WTC11 (cell line): ENCODE measurements at places on chromosomes 16 and 17.

DNA sequence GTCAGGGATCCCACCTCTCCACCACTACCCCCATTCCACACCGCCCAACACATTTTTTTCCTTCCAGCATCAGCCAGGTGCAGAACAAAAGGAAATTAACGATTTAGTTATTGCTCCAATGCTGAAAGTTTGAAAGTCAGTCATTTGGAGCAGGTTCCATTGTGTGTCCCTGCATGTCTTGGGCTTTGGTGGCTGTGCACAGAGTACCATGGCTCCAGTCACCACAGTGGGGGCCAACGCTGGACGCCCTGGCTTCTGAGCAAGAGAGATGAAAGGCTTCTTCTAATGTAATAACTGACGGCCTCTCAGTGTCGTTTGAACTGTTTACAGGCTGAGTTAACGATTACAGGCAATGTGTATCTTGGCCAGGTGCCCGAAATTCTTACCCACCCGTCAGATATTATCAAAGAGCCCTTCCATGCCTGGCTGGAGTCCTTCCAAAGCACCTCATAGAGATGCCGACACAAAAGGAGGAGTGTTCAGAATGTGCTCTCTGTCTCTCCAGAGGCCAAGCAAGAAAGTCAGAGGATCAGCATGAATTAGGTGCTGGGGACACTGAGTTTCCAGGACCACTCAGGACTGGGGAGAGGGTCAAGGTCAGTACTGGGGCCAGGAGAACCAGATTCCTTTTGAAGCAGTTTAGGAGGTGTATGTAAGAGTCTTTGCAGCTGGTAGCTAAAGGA lies 25.9 kb downstream of the RNF43 start:
- peaks cover 49% of the 10 kb centered on the region for H3K4me1 ChIP-seq
- H3K36me3 ChIP-seq: no peaks in the 10 kb centered on the region
- H3K27me3 ChIP-seq: peaks cover 42% of the 10 kb centered on the region
- H3K27ac ChIP-seq: no peak overlapping the region
- DNase-seq: no peak

DNA sequence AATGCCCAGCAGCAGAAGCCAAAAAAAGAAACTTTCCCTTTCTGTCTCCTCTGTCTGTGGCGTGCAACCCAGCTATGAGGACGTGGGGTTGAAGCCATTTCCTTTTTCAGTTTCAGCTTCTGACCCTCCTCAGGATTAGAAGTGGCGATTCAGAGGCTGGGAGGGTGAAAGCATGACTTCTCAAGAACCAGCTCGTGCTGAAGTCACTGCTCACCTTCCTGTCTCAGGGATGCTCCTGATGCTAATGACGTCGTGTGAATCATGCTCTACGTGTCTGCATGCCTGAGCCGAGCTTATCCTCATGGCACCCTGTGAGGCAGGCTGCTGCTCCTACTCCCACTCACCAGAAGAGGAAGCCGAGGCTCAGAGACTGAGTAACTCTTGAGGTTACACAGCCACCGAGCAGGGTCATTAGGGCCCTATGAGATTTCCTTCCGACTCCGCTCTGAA lies 5.7 kb upstream of the LPO start:
- no peak overlapping the region for H3K27ac ChIP-seq
- H3K4me1 ChIP-seq: peaks cover 11% of the 10 kb centered on the region
- H3K27me3 ChIP-seq: peaks cover 72% of the 10 kb centered on the region
- H3K4me3 ChIP-seq: no peak overlapping the region

GRCh38 chr16:73616166-73616753 lies 568.3 kb upstream of the ZFHX3 start:
- H3K36me3 ChIP-seq: no peaks in the 10 kb centered on the region
- no peak for DNase-seq
- no peaks in the 10 kb centered on the region for H3K27me3 ChIP-seq
- peaks cover 35% of the 10 kb centered on the region for H3K4me1 ChIP-seq
- H3K27ac ChIP-seq: no peak overlapping the region

GRCh38 chr17:46958041-46958591 lies 20.9 kb downstream of the RPRML start:
- no peak overlapping the region for H3K4me3 ChIP-seq
- no peak for DNase-seq

DNA sequence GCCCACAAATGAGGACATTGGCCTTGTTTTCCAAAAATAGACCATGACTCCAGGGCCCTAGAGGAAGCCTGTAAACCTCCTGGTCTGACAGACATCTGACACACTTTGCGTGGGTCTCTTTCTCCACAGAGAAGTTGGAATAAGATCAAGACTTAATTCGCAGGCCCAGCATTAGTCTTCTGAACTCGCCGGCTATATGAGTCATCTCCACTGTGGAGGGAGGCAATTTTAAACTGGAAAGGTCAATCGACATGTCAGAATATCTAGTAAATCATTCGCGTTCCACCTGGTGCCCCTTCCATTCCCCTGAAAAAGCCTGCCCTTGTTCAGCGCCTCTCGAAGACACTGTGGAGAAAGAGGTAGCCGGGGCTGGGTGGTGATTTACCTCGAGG lies 140.1 kb downstream of the CLEC16A start:
- no peak for DNase-seq
- peaks cover 8% of the 10 kb centered on the region for H3K4me1 ChIP-seq
- H3K27me3 ChIP-seq: no peaks in the 10 kb centered on the region
- H3K36me3 ChIP-seq: no peaks in the 10 kb centered on the region
- H3K4me3 ChIP-seq: no peak overlapping the region

- H3K4me1 ChIP-seq: peaks cover 7% of the 10 kb centered on the region; the same call in 1 of the 2 replicates
- H3K4me3 ChIP-seq: peak overlapping the region; percentile 95
- no peaks in the 10 kb centered on the region; the same call in 1 of the 2 replicates for H3K27me3 ChIP-seq
- peak overlapping the region; percentile 65 for H3K27ac ChIP-seq
These were observed 422 bp downstream of the UQCC4 start for GRCh38 chr16:1420111-1420539.

DNA sequence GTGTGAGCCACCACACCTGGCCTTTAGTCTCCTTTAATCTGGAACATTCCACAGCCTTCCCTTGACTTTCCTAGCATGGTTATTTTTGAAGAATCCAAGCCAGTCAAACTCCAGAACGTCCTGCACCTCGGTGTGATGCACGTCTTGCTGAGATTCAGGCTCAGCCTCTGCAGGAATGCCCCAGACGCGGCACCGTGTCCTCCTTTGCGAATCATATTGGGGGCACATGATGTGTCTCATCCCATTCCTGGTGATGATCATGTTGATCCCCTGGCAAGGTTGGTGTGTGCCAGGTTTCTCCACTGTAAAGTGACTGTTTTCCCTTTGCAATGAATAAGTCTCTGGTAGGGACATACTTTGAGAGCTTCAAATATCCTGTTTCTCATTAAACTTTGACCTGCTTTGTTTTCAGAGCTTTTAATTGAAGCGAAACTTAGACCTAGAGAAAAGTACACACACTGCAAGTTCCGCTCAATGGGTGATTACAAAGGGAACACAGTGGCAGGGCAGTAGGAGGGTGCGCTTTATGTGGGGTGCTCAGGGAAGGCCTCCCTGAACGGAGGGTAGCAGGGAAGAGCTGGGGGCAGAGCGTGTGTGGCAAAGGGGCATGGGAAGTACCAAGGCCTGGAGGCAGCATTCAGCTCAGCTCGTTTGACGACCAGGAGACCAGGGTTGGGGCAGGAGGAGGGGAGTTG lies 9.6 kb upstream of the ATP2C2 start:
- no peaks in the 10 kb centered on the region for H3K27me3 ChIP-seq
- H3K36me3 ChIP-seq: no peaks in the 10 kb centered on the region
- H3K4me3 ChIP-seq: no peak overlapping the region
- peaks cover 14% of the 10 kb centered on the region for H3K4me1 ChIP-seq
- no peak for DNase-seq

GRCh38 chr17:72176516-72176851 lies 55.7 kb downstream of the SOX9 start:
- no peak overlapping the region for H3K27ac ChIP-seq
- H3K27me3 ChIP-seq: no peaks in the 10 kb centered on the region; the same call in none of the 2 replicates
- no peak overlapping the region for H3K4me3 ChIP-seq
- no peaks in the 10 kb centered on the region for H3K36me3 ChIP-seq

GRCh38 chr16:22313876-22314470 lies 16.8 kb downstream of the POLR3E start:
- H3K27ac ChIP-seq: no peak overlapping the region
- no peaks in the 10 kb centered on the region for H3K4me1 ChIP-seq
- peaks cover 61% of the 10 kb centered on the region for H3K36me3 ChIP-seq
- DNase-seq: no peak
- H3K27me3 ChIP-seq: no peaks in the 10 kb centered on the region
- no peak overlapping the region for H3K4me3 ChIP-seq

- H3K36me3 ChIP-seq: no peaks in the 10 kb centered on the region
- DNase-seq: no peak
- no peaks in the 10 kb centered on the region for H3K4me1 ChIP-seq
- H3K27me3 ChIP-seq: no peaks in the 10 kb centered on the region
- no peak overlapping the region for H3K4me3 ChIP-seq
- H3K27ac ChIP-seq: no peak overlapping the region
These were observed 7.6 kb downstream of the ADCY7 start for GRCh38 chr16:50273888-50274325.

DNA sequence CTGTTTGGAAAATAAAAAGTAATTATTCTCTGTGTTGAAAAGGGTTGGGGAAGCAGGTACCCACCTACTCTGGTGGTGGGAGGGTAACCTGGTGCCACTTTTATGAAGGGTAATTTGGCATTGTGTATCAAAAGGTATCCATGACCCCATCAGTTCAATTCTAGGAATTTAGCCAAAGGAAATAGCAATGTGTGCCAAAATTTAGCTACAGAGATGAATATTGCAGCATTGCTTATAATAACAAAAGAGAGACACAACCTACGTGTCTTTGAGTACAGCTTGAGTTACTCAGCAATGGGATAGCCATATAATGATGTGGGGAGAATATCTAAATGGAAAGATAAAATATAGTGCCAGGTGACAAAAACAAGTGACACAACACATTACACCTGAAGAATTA lies 170.7 kb downstream of the NTN1 start:
- H3K27ac ChIP-seq: no peak overlapping the region
- H3K4me1 ChIP-seq: peaks cover 14% of the 10 kb centered on the region
- DNase-seq: no peak
- no peaks in the 10 kb centered on the region for H3K36me3 ChIP-seq
- no peak overlapping the region for H3K4me3 ChIP-seq

DNA sequence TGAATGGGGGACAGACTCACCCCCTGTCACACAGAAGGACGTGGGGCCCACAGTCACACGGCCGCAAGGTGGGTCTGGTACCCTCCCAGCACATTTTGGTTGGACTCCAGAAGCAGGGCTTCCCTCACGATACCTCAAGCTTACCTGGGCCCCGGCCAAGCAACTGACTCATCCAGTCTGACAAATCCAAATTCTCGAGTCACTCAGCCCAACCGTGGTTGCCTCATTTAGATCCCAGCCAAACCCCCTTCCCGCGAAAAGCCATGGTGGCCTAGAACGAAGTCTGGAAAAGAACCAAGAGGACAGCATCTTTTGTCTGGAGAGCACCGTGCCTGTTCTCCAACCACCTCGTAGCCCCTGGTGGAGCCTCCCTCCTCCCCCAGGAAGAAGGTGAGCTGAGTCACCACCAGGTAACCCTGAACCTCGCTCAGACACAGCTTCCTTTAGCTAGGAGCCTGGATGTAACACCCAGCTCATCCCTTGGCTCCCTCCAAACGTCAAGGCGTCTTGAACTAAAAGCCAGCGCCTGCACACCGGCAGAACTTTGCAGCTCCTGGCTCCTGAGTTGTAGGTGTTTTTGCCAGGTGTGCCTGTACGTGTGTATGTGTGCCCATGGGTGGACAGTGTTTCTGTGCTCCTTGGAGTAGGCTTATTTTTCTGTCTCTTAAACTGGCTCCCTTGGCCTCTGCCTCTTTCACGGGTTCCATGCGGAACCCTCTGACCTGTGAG lies 78.9 kb downstream of the CMIP start:
- DNase-seq: no peak
- no peaks in the 10 kb centered on the region for H3K27me3 ChIP-seq
- H3K4me3 ChIP-seq: no peak overlapping the region
- H3K36me3 ChIP-seq: peaks cover 17% of the 10 kb centered on the region

DNA sequence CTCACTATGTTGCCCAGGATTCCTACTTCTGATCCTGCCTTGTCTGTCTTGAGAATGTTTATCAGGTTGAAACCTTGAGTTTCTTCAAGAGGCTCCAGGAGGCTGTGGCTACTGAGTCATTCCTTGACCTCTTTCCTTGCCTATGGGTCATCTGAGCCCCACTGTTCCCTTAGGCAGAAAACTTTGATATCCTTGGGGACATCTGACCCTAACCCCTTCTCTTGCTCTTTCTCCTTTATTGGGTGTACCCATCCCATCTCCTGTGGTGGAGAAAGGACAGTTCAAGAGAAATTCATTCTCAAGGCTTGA lies 12.5 kb downstream of the ARL4D start:
- H3K27ac ChIP-seq: no peak overlapping the region
- no peak overlapping the region for H3K4me3 ChIP-seq
- H3K36me3 ChIP-seq: no peaks in the 10 kb centered on the region
- H3K27me3 ChIP-seq: no peaks in the 10 kb centered on the region

- DNase-seq: no peak
- peaks cover 3% of the 10 kb centered on the region for H3K27me3 ChIP-seq
- no peak overlapping the region for H3K27ac ChIP-seq
- H3K36me3 ChIP-seq: no peaks in the 10 kb centered on the region
- H3K4me3 ChIP-seq: no peak overlapping the region
- H3K4me1 ChIP-seq: peaks cover 14% of the 10 kb centered on the region
These were observed 74.2 kb upstream of the CCL1 start for GRCh38 chr17:34437188-34437587.

DNA sequence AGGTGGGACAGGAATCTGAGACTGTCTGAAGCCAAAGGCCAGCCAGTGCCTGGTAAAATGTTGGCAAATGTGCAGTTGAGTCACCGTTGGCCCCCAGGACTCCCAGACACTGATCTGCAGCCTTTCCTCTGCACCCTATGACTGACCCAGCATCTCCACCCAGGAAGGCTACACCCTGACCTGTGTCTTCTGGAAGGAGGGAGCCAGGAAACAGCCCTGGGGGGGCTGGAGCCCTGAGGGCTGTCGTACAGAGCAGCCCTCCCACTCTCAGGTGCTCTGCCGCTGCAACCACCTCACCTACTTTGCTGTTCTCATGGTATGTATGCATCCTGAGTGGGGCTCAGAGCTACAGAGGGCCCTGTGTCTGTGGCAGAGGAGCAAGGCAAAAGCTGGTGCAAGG lies 24.0 kb downstream of the ADGRG5 start:
- peaks cover 32% of the 10 kb centered on the region for H3K36me3 ChIP-seq
- H3K4me1 ChIP-seq: no peaks in the 10 kb centered on the region
- H3K4me3 ChIP-seq: no peak overlapping the region
- H3K27ac ChIP-seq: no peak overlapping the region
- no peak for DNase-seq
- H3K27me3 ChIP-seq: peaks cover 6% of the 10 kb centered on the region

GRCh38 chr16:57993897-57994296 lies 6.6 kb downstream of the ZNF319 start:
- no peak for DNase-seq
- no peak overlapping the region for H3K4me3 ChIP-seq
- H3K27ac ChIP-seq: no peak overlapping the region
- H3K36me3 ChIP-seq: peaks cover 4% of the 10 kb centered on the region; the same call in 1 of the 2 replicates
- peaks cover 20% of the 10 kb centered on the region for H3K4me1 ChIP-seq

DNA sequence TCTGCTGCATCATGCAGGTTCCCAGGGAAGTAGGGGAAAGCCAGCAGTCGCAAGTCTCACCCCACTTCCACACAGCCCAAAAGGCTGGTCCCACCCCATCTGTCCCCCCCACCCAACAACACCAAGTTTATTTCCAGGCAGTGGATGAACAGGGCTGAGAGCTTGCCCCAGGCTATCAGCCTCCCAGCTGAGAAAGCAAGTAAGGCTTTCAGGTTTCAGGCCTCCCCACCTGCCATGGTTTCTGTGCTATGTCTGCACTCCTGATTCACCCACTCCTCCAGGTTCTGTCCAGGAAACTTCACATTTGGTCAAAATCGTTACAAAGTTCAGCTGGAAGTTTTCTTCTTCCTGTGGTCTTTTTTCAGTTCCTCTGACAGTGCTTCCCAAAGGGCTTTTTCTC lies 97.5 kb upstream of the HS3ST3A1 start:
- H3K4me3 ChIP-seq: no peak overlapping the region
- no peak overlapping the region for H3K27ac ChIP-seq
- H3K36me3 ChIP-seq: peaks cover 7% of the 10 kb centered on the region; the same call in 1 of the 2 replicates
- DNase-seq: no peak
